NCI-H524 (cell line): ENCODE measurements at places on chromosomes 1 and 21.

DNA sequence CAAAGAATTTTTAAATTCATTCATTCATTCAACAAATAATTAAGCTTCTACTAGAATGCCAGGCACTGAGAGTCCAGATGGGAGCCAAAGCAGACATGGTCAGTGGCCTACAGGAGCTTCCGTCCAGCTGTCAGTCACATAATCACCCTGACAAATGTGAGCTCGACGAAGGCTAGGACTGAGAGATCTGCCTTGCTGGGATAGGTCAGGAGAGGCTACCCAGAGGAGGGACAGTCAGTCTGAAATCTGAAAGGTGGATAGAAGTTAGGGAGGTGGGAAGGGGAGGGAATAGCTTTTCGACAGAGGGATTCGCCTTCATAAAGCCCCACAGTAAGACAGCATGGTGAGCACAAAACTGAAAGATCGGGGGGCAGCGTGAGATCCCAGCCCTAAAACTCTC, 8.3 kb downstream of the EPHX1 start:
- DNase-seq, result no peak

DNA sequence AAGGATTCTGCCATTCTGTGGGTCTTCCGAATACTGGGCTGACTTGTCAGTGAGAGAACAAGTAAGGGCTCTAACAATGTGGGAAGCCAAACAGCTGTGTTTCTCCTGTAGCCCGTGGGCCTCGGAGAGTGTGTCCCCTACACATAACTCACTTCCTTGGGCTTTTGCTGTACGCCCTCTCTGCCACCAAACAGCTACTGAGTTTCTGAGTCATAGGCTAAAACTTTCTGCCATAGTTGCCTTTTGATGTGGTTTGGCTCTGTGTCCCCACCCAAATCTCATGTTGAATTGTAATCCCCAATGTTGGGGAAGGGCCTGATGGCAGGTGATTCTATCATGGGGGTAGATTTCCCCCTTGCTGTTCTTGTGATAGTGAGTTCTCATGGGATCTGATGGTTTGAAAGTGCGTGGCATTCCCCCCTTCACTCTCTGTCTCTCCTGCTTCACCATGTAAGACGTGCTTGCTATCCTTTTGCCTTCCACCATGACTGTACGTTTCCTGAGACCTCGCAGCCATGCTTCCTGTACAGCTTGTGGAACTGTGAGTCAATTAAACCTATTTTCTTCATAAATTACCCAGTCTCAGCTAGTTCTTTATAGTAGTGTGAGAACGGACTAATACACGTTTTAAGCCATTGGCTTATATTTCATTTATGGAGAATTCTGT, 194.8 kb upstream of the HMCN1 start:
- DNase-seq, result no peak

DNA sequence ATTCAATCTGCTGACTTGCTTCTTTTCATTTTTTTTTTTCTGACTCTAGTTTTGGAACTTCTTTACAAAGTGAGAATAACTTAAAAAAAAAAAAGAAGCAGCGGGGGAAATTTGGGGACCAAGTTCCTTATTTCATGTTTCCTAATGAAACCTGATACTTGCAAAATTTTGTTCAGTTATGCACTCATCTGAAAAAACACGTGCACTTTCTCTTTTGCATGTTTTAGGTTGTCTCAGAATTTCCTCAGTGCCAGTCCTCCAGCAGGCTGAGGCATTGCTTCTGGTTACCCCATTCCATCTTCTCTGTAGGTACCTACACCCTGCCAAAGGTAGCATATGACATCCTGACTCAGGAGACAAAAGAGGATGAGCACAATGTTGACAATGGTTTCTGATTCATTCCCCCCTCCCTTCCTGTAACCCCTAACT, 299.7 kb downstream of the GRIK1 start:
- no peak for DNase-seq

DNA sequence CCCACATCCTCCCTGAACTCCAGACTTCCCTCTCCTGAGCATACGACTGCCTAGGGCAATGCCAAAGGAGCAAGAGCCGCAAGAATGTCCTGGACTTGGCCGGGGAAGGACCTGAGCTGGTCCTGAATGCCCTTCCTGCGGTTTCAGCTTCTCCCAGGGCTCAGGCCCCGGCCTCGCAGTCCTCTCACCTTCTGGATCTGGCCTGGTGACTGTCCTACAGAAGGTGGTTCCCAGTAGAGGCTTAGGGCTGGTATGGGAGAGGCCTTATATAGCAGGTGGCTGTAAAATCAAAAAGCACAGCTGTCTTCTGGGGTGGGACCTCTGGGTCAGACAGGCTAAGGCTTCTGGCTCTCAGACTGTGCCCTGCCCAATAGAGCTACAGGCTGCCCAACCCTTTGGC, at the start of gene LYPD8:
Gene LYPD8, minus strand, starts transcription at position 243 of the 400 bp plus-strand sequence. CDS start 4,678 bp downstream, outside the sequence.
- DNase-seq, result no peak
